ENCODE measurements at places on chromosomes 16 and 17.

- no peak for DNase-seq
Measured at GRCh38 chr16:17877821-17878360, 407.1 kb upstream of the XYLT1 start.

- DNase-seq, result no peak
Measured at GRCh38 chr17:15124264-15124595, 140.9 kb downstream of the PMP22 start.

DNA sequence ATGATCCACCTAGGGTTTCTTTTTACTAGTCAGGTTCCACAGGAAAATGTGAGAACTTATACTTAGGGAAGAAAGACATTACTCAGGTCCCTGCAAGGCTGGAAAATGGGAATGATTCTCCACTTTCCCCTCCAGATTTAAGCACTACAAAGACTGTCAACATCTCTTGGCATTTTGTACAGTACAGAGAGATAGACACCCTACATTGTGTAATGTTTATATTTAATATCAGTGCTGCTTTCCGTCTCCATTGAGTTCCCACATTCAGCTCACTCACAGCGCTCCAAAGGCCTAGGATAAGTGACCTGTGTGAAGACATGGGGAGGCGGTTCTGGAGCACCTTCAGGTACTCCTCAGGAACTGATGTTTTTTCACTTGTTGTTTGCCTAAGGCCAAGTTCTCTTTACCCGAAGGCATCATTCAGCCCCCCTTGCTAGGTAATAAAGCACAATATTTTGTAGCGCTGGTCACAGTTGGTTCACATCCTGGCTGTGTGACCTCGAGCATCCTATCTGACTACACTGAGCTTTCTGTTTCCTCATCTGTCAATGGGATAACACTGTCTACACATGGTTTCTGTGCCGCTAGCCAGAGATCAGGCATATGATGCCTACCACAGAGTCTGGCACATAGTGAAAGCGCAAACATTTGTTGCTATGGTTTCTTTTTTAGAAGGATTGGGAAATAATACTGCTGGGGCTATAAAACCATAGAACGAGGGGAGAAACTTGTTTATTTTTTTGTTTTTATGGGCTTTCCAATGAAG lies 226.6 kb downstream of the ZFHX3 start:
- no peak for DNase-seq

DNA sequence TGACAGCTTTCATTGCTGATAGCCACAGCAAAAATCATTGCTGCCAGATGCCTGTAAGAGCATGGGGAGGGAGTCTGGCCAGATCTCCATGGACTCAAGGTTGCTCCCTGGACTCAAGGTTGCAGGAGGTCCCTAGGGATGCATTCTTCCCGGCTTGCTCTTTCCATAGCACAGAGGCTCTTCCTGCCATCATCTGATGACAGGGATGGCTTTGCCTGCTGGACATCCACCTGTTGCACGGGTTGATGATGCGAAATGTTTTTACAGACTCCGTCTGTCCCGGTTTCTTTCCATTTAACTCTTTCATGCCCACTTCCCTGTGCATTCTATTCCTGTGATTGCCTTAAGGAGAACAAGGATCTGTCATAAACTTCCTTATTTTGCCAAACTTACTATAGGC lies 115.6 kb upstream of the HSBP1 start:
- DNase-seq, result no peak

- DNase-seq, result no peak
Measured at GRCh38 chr16:23255000-23255399, 47.1 kb upstream of the SCNN1B start.

DNA sequence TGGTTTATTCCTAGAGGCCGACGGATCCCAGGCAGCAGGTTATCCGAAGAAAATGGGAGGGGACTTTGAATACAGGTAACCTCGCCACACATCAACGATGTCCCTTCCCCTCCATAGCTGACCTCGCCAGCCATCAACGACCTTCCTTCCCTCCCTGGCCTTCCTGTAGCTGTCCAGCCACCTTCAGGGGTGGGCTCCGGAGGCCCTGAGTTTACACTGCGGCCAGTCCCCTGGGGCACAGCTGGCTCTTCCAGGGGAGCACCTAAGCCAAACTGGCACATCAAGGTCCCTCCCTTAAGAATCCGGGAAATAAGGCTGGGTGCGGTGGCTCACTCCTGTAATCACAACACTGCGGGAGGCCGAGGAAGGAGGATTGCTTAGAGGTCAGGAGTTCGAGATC lies 10.1 kb upstream of the RPH3AL start:
- DNase-seq, result no peak

DNA sequence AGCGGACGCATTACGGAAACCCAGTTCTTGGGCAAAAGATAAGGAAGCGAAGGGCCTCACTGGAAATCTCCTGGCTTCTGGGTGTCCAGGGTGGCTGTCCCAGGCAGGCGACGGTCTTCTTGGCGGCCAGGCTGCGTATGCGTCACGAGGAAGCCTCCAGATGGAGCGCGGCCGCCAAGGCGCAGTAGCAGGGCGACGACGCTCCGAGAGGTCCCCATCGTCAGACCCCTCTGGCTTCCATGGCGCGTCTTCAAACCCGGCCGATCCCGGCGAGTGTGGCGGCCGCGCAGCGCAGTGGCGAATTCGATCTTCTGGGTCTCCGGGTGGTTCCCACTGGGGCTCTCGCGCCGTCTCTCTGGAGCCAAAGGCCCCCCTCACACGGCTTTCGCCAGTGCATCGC lies 13.8 kb upstream of the ANKRD40CL start:
- no peak for DNase-seq

DNA sequence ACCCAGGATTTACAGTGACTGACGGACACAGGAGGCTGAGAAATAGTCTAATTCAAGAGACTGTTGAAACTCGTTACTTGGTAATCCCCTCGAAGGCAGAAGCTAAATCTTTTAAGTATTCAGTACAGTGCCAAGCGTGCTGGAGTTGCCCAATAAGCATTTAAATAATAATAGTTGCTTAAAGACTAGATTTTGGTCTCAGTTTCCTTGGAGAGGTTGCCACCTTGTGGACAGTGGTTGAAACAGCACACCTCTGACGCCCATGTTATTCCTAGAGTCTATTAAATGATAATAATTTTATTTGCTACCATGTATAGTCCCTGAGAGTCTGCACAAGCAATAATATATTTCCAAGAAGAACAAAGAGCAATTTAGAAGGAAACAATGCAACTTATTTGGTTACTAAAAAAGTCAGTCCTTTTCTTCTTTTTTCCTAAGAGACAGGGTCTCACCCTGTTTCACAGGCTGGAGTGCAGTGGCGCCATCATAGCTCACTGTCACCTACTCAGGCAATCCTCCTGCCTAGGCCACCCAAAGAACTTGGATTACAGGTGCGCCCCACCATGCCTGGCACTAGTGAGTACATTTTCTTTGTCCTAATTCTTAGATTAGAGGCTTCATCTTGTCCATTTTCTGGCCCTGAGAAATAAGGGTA lies 138.0 kb upstream of the NUDT7 start:
- peak; percentile 17 for DNase-seq

DNA sequence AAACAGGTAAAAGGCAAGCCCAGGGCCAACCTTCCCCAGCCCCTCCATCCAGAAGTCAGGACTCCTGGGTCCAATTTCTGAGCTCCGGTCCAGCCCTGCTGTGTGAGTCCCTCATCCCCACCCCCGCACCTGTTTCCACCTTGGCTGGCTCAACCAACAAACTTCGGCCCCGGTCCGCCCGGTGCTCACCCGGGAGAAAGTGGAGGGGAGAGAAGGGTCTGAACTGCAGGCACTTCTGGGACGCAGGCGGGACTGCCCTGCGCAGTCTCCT lies 541 bp downstream of the RHBDF2 start:
- DNase-seq, result no peak

DNA sequence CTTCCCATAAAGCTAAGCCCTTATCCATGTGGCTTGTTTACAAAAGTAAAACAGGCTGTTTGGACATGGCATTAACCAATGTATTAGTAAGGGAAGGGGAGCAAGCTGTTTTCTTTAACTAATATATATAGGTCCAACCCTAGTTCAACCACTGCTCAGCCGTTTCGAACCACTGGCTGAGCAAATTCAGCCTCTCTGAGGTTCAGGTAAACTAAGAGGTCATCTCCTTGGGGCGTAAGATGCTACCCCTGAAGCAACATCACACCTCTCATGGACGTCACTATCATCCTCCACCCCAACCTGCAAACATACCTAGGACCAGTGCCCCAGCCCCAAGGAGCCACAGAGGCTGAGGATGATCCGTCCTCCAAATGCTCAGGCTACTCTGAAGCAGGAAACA lies 45.2 kb downstream of the ANKRD11 start:
- DNase-seq, result no peak

GRCh38 chr16:3019594-3020246 lies 448 bp upstream of the TNFRSF12A start:
- no peak for DNase-seq

- DNase-seq, result no peak
Measured at GRCh38 chr17:8703001-8703400, 41.6 kb downstream of the CCDC42 start.

- no peak for DNase-seq
Measured at GRCh38 chr16:12406158-12406557, 397.5 kb downstream of the CPPED1 start.

DNA sequence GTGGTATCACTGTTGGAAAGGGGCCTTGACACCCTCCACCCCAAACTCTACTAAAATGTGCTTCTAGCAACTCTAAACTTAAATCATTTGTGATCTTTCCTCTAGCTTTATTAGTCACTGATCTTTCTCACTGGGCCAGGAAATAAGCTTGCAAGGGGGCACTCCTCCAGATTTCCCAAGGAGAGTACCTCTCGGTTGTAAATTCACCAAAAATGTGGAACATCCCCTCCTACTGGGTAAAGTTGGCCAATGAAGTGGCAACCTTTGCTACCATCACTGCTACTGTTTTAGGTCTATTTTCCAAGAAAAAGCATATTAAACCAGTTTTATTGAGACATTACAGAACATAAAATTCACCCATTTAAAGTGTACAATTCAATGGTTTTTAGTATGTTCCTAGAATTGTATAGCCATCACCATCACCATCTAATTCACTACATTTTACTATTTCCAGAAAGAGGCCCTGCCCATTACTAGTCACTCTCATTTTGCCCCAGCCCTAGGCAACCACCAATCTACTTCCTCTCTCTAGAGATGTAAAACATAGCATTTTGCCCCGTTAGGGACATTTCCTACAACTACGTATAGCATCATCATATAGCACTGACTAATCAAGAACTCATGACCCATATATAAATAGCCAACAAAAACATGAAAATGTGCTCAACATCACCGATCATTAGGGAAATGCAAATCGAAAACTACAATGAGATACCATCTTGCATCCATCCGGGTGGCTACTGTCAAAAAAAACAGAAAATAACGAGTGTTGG lies 44.6 kb upstream of the ADCY9 start:
- DNase-seq, result no peak

DNA sequence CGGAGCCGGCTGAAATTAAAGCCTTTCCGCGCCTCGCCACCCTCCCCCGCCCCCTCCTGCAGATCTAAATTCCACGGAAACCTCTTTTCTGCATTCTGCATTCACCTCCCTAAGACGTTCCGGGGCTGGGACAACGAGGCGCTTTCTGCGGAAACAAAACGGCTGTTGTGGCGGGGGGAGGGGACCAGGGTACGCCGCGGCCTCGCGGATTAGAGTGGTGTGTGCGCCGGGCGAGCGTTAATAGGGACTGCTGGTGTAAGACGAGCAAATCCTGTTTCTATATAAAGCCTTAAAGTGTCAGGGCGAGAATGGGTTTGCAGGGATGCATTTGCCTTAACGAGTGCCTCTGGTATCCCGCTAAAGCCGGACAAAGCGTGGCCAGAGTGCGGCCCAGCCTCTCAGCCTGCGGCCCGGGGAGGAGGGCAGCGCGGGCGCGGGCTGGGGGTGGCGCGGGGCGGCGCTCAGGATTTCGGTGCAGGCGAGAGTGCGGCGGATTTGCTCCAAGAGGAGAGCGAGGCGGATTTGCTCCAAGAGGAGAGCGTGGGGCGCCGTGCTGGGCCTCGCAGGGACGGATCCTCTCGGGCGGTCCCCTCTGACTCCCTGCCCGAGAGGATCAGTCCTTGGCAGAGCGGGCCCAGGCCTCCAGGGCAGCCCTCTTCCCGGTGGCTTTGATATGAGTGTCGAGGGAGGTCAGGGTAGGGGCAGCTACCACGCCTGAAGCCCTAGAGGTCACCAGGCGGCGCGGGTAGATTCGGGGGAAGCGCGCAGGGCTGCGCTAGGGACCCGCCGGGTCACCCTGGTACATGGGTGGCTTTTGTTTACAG lies 5.1 kb downstream of the BAHCC1 start:
- DNase-seq, result no peak

GRCh38 chr16:48487287-48487686 lies 102.1 kb upstream of the SIAH1 start:
- no peak for DNase-seq

DNA sequence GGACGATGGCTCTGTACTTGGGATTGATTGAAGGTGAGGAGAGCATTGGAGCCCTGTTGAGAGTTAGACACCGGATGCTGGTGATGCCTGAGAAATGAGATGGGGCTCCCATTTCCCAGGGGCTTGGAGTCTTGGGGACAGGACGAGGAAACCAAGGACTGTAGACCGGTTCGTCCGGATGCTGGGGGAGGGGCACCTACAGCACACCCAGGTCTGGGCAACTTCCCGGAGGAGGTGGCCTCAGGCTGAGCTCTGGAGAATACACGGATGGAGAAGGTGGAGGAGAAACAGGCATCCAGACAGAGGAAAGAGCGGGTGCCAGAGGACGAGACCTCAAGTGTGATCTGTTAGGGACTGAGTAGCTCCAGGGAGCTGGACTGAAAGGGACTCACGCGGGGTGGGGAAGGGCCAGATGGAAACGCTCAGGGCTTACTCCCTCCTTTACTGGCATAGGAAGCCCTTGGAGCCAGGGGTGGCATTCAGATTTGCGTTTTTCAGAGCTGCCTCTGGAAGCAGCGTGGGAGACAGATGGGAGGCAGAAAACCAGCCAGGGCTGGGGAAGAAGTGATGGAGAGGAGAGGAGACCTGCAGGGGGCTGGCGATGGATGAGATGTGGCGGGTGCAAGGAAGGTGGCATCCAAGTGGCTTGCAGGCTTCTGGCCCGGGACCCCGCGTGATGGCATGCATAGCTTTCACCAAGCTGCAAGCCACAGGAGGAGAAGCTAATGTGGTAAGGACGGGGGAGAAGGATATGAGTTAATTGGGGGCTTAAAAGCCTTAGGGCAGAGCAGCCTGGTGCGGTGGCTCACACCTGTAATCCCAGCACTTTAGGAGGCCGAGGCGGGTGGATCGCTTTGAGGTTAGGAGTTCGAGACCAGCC lies 8.3 kb downstream of the C1QTNF1 start:
- DNase-seq, result no peak

GRCh38 chr16:83888672-83889044 lies 10.3 kb upstream of the MLYCD start:
- DNase-seq, result no peak

All from NCI-H510A (cell line).